ENCODE measurements at places on chromosomes 5 and 9.

- no peak for DNase-seq
These were observed 92.3 kb downstream of the ANKRD33B start for GRCh38 chr5:10655972-10656830.

- no peak for DNase-seq
These were observed 88.3 kb downstream of the PHF2 start for GRCh38 chr9:93664549-93665120.

- no peak for DNase-seq
These were observed 43.9 kb downstream of the F2RL2 start for GRCh38 chr5:76579166-76579937.

DNA sequence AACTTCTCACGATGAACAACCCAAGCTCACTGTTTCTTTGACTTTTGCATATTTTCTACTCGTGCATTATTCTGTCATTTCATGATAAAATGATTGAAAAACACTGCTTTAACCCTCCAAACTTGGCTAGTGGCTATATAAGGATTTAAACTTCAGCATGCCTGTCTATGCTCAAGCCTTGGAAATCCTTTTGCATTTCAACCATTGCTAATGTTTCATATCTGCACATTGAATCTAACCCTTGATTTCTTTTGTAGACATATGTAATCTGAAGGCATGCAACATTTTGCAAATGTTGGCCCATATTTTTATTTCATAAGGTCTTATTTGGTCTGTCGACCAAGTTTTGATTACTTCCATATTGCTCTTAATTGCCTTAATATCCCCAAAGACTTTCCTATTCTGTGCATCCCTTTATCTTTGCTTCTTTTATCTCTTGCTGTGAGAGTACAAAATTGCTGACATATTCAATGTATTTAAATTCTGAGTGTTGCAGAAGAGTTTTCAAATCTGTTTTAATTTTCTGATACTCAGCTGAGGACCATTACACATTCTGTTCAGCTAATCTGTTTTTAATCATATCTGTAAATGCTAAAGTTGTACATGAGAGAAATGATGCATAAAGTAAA is 403.7 kb upstream of the ZNF608 start:
- DNase-seq, result no peak

DNA sequence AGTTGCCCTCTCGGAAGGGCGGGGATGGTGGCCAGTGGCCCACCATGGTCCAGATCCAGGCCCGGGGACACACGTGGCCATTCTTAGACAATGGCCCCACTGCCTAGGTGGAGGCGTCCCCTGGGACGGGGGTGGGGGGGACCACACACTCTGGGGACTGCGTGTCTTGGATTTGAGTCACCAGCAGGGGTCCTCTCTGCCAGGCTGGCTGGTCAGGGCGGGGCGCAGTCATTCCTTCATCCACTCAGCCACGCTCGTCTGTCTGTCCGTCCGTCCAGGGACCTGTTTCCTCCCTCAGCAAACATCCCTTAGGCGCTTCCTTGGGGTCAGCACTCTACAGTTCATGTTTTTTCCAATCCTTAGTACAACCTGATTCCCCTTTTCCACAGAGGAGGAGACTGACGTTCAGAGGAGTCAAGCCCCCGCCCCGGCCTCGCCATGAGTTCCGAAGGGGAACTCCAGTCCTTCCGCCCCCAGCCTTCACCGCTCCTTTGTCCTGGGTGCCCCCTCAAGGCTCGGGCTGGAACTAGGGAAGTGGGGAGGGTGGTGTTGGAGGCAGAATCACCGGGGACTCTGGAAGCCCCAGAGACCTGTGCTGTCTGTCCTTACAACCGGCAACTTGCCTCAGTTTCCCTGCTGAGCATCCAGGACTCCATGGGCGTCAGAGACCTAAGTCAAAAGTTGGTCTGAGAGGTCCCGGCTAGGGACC is 276.6 kb upstream of the MVB12B start:
- DNase-seq, result no peak

GRCh38 chr5:112411903-112412302 is 7.2 kb downstream of the EPB41L4A start:
- no peak for DNase-seq

DNA sequence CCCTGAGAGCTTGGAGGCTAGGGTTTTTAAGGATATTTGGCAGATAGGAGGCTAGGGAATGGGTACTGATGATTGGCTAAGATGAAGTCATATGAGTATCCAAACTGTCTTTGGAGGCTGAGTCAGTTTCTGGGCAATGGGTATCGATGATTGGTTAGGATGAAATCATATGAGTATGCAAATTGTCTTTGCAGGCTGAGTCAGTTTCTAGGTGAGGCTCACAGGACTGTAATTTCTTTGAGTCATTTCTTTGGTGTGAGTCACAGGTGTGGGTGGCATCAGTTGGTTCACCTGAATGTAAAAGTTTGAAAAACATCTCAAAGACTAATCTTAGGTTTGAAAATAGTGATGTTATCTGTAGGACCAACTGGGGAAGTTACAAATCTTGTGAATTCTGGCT is 1068.0 kb downstream of the NR2F1-AS1 start:
- DNase-seq, result no peak

- no peak for DNase-seq
These were observed 2.5 kb upstream of the DBH start for GRCh38 chr9:133633681-133634080.

GRCh38 chr9:95107976-95108375 is 209.5 kb downstream of the FANCC start:
- no peak for DNase-seq

- no peak for DNase-seq
These were observed 2.4 kb upstream of the SMC2 start for GRCh38 chr9:104091708-104092107.

DNA sequence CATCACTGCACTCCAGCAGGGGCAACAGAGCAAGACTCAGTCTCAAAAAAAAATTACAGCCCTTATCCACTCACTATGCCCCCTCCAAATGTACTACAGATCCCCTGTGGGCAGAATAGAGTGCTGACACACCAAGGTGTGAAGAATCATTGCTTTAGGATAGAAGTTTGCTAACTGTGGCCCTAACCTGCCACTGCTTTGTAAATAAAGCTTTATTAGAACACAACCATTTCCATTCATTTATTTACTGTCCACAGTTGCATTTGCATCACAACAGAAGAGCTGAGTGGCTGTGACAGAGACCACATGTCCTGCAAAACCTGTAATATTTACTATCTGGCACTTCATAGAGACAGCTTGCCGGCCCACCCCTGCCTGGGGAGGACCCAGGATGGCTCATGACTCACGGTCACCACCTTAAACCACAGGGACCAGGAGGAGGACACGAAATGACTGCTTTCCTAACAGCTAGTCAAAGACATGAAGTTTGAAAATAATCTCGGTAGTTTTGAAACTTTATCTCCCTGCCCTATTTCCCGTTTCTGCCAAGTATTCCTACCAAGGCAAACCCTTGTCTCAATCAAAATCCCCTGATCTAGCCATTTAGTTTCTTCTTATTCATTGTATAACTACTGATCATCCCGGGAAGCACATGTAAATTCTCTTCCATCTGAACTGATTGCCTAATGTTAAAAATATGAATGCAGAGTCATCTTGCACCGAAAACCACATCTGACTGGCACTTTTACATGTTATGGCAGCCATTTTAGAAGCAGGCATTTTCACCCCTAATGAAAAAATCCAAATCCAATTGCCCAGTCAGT is 206.1 kb downstream of the SLIT3 start:
- no peak for DNase-seq
